ENCODE measurements at places on chromosomes 6 and 20.

- DNase-seq: no peak
These were observed 595 bp downstream of the HAO1 start for GRCh38 chr20:7939663-7940062.

DNA sequence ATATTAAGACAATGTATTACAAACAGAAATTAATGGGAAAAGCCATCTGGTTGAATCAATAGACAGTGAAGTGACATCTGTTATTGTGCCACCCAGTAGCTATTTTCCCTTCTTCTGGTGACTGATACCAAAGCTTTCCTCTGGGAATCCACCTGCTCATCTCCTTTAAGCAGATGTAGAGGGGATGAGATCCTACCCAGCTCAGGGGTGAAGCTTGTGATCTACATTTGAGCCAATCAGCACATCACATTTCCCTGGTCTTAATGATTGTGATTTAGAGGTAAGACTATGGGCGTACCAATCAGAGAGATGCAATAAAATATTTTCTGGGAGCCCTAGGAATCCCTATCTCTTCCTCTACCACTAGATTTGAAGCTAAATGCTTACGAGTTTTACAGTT is 782.9 kb downstream of the PTPRT start:
- no peak for DNase-seq

DNA sequence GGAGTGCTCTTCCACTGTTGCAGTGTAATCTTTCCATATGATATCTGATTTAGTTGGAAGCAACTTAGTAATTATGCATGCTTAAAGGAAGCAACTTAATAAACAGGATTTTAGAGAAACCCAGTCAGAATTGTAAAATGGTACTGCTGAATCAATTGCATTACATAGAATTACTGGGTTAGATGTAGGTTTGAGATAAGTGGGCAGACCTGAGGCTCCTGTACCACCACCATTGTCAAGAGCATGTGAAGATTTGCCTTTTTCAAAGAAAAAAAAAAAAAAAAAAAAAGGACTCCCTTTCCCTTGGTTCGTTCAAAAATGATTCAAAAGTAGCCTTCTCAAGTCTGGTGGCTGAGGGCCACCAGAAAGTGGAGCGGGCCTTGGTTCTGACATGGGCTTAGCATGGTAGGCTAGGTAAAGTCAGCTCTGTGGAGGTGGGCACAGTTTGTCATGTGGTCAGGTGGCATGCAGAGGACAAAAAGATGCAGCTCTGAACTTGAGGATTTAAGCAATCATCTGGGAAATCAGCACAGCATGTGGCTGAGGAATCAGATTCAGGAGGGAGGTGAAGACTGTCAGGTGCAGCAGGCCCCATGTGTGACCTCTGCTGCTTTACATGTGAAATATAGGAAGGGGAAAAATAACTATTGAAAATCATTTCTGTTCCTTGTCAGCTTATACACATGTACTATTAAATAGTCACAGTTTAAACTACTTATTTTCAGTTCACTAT is 32.4 kb downstream of the ARID1B start:
- DNase-seq: no peak

- no peak for DNase-seq
These were observed 104.9 kb downstream of the ASXL1 start for GRCh38 chr20:32462900-32463641.

GRCh38 chr6:157060440-157060952 is 262.8 kb downstream of the TMEM242 start:
- DNase-seq: no peak

GRCh38 chr6:83429857-83430610 is 817 bp downstream of the ME1 start:
- no peak for DNase-seq

DNA sequence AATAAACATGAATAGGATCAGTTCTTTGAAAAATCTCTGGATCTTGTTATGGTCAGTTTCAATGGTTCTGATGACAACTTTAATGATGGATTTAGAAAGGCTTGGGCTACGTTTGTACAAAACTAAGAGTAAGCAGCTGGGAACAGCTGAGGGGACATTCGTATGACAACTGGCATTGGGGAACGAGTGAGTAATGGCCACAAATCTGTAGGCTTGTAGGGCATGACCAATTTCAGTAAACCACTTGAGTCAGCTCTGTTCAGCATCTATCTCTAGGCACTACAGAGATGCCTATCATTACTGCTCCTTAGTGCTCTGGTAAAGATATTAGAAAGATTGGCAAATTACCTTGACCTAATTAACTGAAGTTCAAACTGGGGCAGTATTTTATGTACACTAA is 1375.6 kb downstream of the EPHA7 start:
- DNase-seq: no peak

DNA sequence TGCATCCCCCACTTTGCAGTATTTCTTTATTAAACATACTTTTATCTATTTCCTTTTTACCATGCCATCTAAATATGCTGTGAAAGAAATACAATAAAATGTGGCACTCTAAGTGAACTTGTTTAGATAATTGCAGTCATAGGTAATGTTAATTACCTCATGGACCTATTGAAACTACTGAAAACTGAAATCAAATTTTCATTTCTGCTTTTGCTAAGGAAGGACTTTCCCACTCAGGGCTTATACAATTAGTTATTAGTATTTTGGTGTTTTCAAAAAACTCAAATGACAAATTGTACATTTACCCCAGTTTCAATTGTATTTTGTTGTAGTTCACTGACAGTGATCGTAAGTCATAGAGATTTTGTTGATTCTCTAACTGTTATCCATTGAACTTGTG is 88.4 kb downstream of the ID4 start:
- no peak for DNase-seq

DNA sequence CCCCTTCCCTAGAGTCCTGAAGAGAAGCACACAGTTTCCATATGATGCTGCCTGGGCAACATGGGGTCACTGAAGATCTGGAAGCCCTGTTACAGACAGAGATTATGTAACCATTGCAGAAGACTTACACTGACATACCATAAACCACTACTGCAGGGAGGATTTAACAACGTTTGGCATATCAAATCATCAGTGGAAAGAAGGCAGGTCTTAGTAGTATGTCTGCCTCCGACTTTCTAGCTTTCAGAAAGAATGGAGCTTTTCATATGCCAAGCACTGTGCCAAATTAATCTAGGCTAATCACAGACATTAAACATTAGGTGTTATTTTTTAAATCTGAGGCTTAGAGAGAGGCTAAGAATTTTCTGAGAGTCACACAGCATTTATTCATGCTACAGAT is 144.3 kb downstream of the ADGRB3 start:
- DNase-seq: no peak

- DNase-seq: no peak
These were observed 263.5 kb downstream of the TMEM242 start for GRCh38 chr6:157059781-157060180.

- DNase-seq: no peak
These were observed 12.9 kb upstream of the HIVEP1 start for GRCh38 chr6:11999246-11999645.

DNA sequence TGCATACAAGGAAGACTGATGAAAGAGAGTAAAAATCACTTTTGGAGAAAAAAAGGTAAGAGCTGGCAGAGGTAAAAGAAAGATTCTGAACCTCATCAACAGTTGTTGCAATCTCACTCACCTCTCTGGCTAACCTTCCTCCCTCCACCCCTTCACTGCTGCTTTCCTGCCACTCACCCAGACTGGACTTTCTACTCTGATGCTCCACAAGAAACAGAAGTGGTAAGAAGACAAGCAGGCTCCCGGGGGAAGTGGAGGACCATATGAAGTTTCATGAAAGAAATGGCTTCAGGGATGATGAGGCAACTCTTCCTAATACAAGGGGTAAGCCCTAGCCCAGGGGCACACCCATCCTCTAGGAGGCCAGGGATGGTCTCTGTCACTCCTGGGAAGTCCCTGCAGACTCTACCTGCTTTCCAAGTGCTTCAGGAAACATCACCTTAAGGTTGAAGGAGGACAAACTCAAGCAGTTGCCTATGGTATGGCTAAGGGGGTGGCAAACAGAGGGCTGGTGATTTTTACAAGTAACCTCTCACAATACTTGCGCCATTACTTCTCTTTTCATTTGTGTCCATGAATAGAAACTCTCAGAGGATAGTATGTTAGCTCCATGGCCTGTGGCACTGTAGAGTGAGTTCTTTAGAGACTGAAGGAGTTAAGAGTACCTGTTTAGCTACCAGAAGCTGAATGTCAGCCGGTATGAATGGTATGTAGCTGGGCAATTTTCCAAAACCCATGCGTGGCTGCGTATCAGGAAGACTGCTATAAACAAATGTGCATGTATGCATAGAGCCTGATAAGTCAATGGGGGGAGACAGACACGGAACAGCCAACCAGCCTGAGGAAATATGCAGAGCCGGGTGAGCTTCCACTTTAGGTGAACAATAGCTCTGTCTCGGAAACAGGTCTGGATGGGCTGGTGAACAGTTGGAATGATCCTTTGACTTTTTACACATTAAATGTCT is 112.0 kb downstream of the BACH2 start:
- DNase-seq: no peak

All from NCI-H187 (cell line).